Esophagus squamous epithelium (tissue), 5 donors: ENCODE measurements at places on chromosomes 6 and 20. TPM values are rescaled to one million over a fixed set of nuclear protein-coding genes. Genes with fewer than 3 reads are reported as not detected.

DNA sequence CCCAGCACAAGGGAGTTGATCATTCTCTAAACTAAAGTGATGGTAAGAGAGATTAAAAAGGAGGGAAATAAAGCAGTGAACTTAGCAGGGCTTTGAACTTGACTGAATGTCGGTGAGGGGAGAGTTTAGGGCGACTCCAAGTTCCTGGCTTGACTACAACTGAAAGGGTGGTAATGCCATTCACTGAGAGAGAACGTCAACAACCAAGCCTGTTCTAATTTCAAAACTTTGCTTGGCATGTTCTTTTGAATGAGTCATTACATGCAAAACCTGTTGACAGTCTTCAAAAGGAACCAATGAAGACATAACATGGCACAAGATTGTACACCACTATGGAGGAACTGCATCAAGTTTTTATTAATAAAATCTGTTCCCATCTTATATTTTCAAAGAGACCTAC lies 10.3 kb upstream of the MYB start:
- DNase-seq = no peak

DNA sequence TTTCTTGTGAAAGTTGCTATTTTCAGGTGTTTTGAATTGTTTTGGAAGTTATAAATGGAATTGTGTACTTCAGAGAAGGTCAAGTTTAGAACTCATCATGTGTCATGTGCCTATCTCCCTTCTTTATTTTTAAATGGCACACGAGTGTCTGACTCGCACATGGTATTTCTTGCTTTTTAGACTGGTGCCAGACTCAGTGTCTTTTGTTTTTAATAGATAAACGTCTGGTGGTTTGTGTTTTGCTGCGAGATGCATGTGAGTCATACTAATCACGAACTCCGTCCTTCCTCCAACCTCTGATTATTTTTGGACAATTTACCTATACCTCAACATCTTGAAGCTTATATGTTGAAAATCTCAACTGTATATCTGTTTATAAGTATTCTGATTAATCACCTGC lies 292.1 kb downstream of the CDKAL1 start:
- no peak for DNase-seq

DNA sequence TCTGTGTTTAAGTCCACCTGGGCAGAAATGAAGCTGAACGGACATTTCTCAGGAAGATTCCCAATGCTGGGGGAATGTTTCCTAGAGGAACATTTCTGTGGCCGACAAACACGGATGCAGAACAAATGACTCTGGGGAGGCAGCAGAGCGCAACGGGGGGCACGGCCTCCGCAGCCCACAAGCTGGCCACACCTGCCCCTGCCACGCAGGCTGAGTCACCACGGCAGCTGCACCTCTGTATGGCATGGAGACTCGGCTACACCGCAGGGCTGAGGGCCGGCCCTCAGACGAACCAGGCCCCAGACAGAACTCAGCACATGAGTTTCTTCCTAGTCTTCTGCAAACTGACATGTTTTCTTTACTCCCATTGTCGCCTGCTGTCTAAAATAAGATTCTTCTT lies 10.0 kb upstream of the PRR18 start:
- DNase-seq = no peak

DNA sequence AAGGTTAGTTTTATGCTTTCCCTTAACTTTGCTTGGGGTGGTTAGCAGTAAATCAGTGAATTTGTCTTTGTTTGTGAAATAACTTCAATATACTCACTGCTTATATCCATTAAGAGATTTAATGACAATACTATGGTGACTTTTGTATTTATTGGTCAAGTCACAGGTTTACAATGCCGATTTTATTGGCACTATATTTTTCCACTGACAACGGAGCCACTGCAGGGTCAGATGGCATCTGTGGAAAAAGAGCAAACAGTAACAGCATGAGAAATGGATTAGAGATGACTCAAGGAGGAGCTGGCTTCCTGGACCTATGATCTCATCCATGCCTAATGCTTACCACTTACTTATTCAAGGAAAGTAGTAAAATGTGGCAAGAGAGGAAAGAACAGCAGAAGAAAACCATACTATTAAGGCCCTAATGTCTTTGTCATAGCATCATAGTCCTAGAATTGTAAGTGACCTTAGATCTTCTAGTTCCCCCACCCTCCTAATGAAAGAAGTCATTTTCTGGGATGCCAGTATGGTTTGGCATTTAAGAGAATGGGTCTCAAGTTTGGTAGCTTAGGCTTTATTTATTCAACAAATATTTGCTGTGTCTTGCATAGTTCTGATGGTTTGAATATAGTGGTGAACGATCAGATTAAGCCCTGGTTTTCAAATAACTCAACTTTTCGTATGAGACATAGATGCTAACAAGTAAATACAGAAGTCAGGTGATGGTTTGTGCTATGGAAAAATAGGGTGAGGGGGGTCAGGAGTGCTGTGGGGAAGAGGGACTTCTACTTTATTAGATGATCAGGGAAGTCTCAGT lies 18.5 kb downstream of the RNF144B start:
- no peak for DNase-seq

CGAS gene
- total RNA-seq = 15.4 TPM
